NCI-H69 (cell line): ENCODE measurements at places on chromosomes 6 and 20.

DNA sequence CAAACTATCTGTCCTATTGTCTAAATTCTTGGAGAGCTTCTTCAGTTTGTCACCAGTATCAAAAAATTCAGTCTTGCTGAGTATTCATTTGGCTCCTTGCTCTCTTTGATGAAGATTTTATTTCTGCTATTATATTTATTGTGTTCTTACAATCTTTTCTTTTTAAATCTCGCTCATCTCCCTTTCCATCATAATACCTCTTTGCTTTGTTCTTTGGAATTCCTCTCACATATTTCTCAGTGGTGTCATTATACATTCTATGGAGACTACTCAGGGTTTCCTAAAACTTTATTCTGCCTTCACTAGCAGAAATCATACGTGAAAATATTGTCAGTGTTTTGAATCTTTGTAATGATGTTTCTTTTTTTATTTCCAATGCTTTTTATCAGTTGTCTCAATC lies 445.2 kb upstream of the ID4 start:
- DNase-seq = no peak

DNA sequence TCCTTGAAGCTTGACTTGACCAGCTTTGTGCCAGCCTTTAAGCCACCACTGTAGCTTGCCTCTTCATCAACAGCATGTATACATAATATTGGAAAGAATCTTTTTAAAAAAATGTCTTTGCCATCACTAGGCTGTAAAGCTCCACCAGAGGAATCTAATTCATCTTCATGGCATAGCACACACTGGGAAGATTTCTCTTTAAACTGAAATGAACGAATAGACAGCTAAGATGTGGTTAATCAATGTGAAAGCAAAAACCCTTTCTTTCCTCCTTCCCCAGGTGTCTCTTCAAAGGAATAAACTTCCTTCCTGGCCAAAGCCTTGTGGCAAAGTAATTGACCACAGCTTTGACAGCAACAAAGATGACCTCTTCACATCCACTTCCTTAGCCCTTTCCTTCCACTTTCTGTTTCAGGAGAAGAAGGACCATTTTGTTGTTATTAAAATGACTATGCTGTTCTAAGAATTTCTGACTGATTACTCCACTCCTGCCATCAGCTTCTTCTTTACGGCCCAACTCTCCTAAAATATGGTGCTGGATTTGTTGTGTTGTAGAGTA lies 428.7 kb upstream of the SOX4 start:
- no peak for DNase-seq

DNA sequence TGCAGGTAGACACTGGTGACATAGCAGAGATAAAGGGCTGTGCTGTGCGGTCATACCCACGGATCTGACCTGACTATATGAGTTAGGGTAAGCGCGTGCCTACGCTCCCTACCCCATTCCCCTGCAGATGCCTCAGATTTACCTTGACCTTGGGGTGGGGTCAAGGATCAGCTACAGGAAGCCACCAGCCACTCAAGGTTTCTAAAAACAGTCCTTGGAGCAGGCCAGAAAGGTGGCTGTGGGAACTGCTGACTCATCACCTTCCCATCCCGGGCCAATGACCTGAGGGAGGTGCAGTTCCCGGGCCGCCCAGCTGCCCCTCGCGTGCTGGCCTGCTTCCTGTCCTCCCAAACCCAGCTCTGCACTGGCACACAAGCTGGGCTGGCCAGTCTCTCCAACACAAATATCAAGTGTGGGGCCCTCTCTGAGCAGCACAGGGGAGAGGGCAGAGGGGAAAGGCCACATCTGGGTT lies 23.0 kb downstream of the KCNK5 start:
- no peak for DNase-seq

- peak; percentile 26 for DNase-seq
Observed at GRCh38 chr20:37928996-37929682, 26.2 kb downstream of the VSTM2L start.

DNA sequence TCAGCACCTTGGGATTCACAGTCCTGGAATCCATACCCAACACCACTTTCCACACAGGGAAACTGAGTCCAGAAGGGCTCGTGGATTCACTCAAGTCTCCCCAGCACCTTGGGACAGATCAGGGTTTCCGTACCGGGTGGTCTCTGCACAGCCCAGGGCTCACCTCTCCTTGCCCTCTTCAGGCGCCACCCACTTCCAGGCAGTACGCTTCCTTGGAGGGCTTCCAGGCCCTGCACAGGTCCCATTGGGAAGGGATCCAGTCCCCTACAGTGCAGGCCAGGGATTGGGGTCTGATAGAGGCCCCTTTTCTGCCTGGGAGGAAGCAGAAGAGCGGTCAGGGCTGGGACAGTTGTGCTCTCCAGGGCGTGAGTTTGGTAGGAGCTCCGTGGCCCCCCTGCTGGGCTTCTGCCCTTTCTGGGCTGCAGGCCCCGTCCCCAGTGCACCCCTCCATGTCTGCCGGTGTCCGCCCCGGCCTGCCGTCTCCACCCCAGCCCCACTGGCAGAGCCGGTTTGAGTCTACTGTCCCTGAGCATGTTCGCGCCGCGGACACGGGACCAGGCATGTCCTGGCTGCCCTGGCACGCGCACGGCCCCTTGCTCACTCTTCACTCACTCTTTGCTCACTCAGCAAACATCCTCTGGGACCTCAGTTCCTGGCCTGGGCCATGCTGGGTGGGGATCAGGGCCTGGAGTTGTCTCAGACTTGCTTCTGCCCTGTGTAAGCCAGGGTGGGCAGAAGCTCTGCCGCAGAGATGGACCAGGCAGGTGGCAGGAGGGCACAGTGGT lies 12.6 kb downstream of the SRC start:
- DNase-seq = no peak

GRCh38 chr6:2697291-2697690 lies 53.4 kb downstream of the MYLK4 start:
- no peak for DNase-seq

- no peak for DNase-seq
Observed at GRCh38 chr20:9523636-9524035, 9.2 kb downstream of the LAMP5 start.

DNA sequence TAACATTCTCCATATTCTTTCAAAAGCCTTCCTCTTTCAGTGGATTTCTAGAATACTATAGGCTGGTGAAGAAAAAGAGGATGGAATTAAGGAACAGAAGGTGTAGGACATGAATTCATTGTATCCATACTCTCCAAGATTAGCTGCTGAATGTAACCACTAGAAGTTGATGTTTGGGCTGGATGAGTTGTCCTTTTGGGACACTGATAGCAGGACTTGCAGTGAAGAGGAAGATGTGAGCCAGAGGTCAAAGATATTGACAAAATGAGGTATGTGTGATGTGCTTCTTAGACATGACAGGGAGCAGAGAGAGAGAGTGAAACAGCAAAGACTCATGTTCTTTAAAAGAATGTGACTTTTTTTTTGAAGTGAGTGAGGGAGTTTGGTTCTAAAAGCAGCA lies 134.3 kb upstream of the MAN1A1 start:
- no peak for DNase-seq

- no peak for DNase-seq
Observed at GRCh38 chr20:43583982-43584432, 6.7 kb upstream of the IFT52 start.

DNA sequence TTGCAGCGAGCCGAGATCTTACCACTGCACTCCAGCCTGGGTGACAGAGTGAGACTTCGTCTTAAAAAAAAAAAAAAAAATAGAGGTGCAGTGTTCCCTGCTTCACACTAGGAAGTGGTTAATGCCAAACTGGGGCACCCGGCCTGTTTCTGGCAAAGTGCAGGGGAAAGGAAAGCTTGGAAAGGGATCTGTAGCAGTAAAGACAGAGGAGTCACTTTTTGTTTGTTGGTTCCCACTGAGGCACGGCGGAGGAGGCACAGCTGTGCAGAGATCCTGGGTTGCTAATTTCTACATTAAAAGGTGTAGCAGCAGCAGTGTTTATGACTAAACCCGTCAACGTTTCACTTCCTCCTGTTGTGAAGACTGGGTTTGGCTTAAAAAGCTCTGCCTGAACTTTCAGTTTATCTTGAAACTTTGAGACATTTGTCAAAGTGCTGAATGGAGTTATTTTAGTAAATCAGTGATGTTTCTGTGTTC lies 125.6 kb downstream of the CARMIL1 start:
- DNase-seq = no peak

DNA sequence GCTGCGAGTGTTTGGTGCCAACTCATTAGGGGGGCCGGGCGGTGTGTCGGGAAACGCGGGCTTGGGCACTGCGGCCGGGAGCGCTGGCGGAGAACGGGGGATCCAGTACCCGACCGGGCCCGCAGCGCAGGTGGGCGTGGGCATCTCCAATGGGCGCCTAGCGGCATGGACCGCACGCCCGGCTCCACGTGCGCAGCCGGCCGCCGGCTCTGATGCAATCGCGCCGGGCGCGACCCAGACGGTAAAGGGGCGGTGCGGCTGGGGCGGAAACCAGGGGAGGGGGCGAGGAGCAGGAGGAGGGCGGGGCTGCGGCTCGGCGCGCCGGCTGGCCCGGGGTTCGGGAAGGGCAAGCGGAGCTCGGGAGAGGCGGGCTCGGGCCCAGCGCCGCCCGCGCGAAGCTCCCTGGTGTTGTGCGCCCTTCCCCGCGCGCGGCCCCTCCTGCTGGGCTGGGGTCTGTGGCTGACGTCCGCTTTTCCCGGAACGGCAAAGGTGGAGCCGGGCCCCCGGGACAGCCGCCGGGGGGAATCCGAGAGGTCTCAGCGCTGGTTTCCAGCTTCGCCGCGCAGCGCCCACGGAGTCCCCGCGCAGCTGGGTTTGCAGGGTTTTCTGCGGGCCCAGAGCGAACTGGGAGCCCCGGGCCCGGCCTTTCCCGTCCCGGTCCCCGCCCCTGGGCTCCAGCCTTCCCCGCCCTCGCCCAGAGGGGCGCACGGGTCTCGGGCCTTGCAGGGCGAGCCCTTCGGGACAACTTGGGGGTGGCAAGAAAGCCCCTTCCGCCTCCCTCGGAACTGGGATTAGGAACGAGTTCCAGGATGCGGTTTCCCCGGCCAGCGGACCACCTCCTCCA lies 867 bp downstream of the MTHFD1L start:
- DNase-seq = peak; percentile 94

- DNase-seq = no peak
Observed at GRCh38 chr6:87068795-87069194, 26.1 kb downstream of the CGA start.

- DNase-seq = no peak
Observed at GRCh38 chr6:36484736-36485135, 41.9 kb downstream of the KCTD20 start.
